ENCODE measurements at places on chromosomes 16 and 17.

DNA sequence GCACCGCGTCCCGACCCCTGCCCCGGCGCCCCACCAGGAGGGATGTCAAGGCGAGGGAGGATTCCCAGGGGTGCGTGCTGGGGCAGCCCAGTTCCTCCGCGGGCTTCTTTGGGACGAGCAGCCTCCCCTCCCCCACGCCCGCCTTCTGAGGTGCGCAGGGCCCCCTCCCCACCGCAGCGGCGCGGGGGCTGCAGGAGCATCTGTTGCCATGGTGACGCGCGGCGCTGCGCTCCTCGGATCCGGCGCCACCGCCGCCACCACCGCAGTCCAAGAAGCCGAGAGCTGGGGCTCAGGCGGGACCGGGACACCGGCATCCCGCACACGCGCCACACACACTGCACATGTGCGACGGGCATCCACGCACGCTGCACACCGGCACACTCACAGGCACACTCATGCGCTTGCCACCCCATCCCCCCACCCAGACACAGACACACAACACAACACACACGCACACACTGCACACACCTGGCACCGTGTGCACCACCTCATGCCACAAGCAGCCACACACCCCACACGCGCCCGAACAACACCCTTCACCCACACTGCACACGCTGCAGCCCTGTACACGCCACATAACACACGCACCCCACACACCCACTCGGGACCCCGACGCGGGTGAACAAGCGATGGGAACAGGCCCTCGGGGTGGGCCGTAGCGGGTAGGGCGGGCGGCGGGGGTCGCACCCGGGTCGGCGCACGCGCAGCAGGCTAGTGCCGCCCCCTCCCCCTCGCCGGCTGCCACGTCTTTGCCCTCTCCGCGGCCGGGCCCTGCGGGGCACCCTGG lies 17.0 kb downstream of the ENPP7 start:
- DNase-seq: no peak

DNA sequence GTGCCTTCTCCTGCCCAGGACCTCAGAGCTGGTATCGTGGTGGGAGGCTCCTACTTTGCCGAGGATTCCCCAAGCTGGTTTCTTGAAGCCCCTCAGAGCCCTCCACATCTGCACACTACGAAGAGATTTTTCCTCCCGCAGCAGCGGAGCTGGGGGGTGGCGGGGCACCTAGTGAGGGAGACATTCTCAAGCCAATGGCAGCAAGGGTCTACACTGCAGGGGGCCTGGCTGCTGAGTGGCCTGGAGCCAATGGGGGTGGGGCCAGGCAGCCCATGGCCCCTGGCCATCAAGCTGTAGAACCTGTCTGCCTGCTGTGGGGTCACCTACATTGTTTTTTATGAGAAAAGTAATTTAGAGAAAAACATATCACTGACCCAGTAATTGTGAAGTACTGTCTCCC lies 5.0 kb downstream of the SLC26A11 start:
- no peak for DNase-seq

- no peak for DNase-seq
These were observed 141.6 kb downstream of the CCDC182 start for GRCh38 chr17:57603546-57603945.

GRCh38 chr16:11016524-11016988 lies 72.2 kb downstream of the CLEC16A start:
- no peak for DNase-seq

- DNase-seq: no peak
These were observed 10.2 kb downstream of the GABARAPL2 start for GRCh38 chr16:75576384-75576811.

DNA sequence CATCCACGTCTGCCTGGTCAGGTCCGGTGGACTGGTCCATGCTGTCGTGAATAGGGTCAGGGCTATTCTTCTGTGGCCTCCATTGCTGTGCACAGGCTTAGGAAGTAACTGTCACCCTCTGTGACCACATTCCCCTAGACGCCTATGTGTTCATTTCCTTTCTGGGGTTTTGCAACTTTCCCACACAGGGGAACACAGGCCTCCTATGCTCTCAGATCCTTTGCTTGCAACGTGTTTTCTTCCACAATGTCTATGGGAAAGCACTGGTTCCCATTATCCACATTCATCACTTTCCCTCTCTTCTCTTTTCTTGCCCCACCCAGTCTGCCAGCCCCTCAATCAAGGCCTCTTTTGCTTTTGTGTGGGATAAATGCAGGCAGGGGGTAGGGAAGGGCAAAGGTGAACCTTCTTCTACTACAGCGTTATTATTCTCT lies 43.2 kb upstream of the DNAJA2 start:
- no peak for DNase-seq

- DNase-seq: no peak
These were observed 8.1 kb downstream of the SERPINF1 start for GRCh38 chr17:1769822-1770477.

GRCh38 chr17:27670791-27671590 lies 40.0 kb downstream of the LGALS9 start:
- DNase-seq: no peak

GRCh38 chr17:72438783-72439182 lies 318.0 kb downstream of the SOX9 start:
- DNase-seq: no peak

GRCh38 chr17:2157081-2157480 lies 102.2 kb downstream of the HIC1 start:
- no peak for DNase-seq

GRCh38 chr16:50945171-50945570 lies 203.3 kb downstream of the CYLD start:
- no peak for DNase-seq

GRCh38 chr16:50861970-50862411 lies 120.1 kb downstream of the CYLD start:
- DNase-seq: no peak

- no peak for DNase-seq
These were observed 74.4 kb downstream of the NETO2 start for GRCh38 chr16:47069313-47069712.

- no peak for DNase-seq
These were observed 2.1 kb downstream of the CPPED1 start for GRCh38 chr16:12801511-12802042.

DNA sequence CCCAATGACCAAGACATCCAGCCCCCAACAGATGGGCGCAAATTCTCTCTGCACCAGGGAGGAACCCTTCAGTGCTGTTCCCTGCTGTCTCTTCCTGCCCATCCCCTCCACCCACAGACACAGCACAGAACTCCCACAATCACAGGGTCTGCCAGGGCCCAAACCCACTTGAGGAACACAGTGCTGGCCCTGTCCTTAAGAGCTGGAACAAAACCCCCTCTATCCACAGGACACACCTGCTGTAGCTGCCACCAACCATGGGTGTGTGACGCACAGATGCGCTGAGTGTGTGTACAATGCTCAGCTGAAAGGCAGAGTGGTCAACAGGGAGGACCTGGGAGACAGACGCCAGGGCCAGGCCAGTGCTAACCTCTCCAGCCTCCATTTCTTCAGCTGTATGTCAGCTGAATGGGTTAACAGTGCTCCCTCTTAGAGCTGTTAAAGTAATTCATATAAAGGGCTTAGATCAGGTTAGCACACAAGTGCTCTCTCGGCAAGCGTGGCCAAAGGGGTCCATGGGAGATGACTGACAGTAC lies 62.1 kb downstream of the AMFR start:
- no peak for DNase-seq

- DNase-seq: no peak
These were observed 9.4 kb upstream of the ATP2A3 start for GRCh38 chr17:3973495-3974137.

DNA sequence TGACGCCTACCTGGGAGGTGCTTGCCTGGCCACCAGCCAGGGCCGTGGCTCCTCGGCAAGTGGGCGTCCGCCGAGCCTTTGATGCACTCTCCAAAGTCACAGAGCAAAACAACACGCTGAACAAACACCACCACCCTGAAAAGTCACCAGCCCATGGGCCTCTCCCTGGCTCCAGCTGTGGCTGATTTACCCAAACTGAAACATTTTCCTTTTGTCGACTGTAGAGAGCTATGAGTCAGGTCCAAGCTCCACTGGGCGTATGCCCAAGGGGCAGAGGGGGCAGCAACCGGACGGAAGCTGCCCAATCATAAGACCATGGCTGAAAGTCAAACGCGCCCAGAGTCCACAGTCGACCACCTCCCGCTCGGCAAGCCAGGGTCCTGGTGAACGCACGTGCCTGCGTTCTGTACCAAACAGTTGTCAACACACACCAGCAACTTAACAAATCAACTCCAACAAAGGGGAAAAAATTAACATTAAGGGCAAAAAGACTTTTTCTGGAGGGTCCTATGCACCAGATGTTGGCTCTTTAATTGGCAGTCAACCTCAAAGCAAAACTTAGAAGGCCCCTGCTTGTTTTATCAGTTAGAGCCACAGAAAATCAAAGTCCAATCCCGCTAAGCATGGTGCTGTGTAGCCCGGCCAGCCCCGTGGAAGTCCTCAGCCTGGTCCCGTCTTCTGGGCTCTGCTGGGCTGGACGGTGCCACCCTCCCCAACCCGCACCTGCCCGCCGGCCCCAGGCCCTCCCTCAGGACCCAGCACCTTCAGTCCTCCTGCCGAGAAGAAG lies 47.3 kb downstream of the TBC1D16 start:
- DNase-seq: no peak

- DNase-seq: no peak
These were observed 6.3 kb upstream of the CD7 start for GRCh38 chr17:82323514-82324234.

- no peak for DNase-seq
These were observed 993 bp upstream of the ANKRD11 start for GRCh38 chr16:89491238-89491869.

GRCh38 chr17:82608816-82609215 lies 39.4 kb downstream of the WDR45B start:
- DNase-seq: no peak

DNA sequence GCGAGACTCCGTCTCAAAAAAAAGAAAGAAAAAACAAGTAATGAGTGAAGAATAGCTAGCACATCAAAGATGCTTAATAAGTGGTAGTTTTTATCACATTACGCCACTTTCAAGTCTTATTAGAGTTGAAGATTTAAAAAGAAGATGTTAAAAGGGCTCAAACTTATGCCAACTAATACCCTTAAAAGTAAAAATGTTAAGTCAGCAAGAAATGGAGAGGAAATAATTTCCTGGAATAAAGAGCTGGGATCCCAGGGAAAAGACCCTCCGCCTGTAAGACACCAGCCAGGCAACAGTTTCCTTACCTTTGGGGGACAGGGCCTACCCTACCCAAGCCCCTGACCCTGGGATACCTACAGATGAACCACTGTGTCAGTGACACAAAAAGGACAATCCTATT lies 3.6 kb downstream of the XPO6 start:
- DNase-seq: no peak

Data from stimulated activated CD8-positive, alpha-beta memory T cell treated with anti-CD3 and anti-CD28 coated beads, Interleukin-4, amount 100 ng/mL, for 4 hours (primary cell).